ENCODE measurements at places on chromosomes 12 and 14. TPM values are rescaled to one million over a fixed set of nuclear protein-coding genes. Genes with fewer than 3 reads are reported as not detected.

- DNase-seq, result no peak
These were observed 60.6 kb upstream of the NOS1 start for GRCh38 chr12:117421987-117422386.

DNA sequence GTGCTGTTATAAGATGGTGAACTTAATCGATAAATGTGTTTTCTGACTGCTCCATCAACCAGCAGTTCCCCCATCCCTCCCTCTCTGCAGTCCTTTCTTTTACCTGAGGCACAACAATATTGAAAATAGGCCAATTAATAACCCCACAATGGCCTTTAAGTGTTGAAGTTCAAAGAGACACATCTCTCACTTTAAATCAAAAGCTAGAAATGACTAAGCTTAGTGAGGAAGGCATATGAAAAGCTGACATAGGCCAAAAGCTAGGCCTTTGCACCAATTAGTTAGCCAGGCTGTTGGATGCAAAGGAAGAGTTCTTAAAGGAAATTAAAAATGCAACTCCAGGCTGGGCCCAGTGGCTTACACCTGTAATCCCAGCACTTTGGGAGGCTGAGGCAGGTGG lies 43.7 kb downstream of the SAV1 start:
- DNase-seq, result no peak

DNA sequence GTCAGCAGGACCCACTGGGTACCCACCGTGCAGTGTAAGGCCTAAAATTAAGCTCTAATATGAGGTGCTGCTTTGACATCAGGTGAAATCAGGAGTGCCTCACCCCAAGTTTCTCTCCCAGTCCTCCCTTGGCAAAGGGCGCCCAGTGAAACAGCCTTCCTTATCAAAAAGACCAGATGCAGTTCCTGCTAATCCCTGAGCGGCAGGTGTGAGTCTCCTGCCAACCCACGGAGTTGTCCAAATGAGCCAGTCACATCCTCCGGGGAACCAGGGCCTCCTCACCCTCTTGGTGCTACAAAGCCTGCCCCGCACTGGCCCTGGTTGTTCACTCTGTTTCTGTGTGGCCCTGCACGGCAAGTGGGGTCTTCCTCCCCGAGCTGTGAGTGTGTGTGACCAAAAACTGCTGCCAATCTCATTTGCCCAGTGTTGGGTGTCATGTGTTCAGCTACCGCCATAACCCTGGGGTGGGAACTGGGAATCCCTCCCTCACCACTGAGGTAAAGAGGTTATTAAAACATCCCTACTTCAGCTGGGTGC lies 20.2 kb upstream of the P2RX4 start:
- DNase-seq, result no peak

GRCh38 chr12:1130571-1130970 lies 139.5 kb downstream of the ERC1 start:
- no peak for DNase-seq

DNA sequence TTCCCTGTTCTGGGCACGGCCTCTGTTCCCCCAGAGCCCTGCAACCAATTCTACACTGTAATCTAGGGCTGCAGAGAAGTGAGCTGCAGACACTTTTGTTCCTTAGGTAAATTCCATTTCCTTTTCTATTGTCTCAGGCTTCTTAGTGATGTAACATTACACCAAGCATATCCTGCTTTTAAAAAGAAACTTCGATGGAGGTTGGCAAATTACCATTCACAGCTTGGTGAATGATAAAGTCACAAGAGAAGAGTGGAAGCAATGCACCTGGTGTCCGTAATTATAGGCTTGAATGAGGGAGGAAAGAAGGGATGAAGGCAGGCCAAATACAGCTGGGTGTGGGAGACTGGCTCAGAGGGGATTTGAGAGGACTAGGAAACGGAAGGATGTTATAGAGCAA lies 68.6 kb downstream of the PPM1A start:
- DNase-seq, result no peak

GRCh38 chr14:65075628-65076325 lies 26.5 kb downstream of the MAX start:
- DNase-seq, result no peak

DNA sequence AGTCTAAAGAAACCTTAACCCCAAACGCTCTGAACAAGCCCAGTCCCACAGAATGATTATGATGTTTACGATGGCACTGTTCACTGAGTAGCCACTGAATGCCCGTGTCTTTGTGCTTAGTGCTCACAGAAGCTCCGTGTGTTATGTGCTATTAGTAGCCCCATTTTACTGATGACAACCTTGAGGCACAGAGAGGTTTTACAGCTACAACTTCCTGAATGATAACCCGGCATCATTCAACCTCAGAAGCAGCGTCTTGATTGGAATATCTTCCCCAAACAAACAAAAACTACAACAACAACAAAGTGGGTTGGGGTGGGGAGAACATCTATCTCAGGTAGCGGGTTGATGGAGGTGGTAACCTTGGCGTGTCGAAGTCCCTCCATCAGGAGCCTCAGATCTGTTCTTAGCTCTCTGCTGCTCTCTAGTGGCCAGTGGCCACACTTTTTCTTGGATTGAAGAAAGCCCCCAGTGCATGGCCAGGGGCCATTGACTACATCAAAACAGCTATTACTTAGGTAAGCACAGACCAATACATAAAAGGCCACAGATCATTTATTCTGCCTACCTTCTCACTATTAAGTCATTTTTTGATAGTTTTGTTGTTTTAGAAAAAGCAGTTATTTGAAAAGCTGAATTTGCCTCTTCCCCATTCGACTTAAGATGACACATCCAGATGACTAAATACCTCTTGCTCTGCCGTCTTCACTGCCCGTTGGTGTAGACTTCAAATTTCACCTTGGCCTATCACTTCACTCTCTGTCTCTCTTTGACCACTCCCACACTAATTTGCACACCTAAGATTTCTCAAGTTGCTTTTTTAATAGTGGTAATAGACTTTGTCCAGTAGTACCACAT lies 376.9 kb downstream of the GALC start:
- peak; percentile 68 for DNase-seq

DNA sequence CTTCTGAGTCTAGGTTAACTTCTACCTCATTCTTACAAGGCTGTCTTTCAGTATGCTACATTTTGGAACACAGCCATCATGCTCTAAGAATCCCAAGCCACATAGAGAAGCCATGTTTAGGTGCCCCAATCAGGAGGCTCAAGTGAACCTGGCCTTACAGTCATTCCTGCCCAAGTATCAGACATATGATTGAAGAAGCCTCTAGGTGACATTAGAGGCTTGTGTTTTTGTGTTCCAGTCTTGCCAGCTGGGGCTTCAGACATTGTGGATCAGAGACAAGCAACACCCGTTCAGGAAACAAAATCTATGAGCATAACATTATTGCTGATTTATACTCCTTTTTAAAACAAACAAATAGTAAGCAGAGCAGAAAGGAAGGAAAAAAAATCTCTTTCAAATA lies 8.1 kb upstream of the SLC16A7 start:
- no peak for DNase-seq

- DNase-seq, result peak; percentile 37
These were observed 150.2 kb upstream of the CLEC14A start for GRCh38 chr14:38405851-38406635.

GRCh38 chr12:118821386-118821925 lies 159.9 kb upstream of the SRRM4 start:
- no peak for DNase-seq

DNA sequence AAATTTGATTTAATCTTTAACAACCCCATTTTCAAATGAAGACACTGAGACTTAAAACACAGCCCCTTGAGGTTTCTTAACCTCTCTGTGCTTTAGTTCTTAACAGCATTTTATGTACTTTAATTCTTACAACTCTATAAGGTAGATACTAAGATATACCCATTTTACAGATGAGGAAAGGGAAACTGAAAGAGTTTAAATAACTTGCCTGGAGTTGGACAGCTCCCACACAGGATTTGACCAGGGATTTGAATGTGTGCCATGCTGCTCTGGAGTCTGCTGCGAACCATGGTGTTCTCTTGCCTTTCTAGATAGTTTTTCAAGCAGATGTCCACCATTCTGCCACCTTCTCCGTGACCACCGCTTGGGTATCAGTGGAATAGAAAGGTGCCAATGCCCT lies 28.2 kb downstream of the RNFT2 start:
- DNase-seq, result no peak

DNA sequence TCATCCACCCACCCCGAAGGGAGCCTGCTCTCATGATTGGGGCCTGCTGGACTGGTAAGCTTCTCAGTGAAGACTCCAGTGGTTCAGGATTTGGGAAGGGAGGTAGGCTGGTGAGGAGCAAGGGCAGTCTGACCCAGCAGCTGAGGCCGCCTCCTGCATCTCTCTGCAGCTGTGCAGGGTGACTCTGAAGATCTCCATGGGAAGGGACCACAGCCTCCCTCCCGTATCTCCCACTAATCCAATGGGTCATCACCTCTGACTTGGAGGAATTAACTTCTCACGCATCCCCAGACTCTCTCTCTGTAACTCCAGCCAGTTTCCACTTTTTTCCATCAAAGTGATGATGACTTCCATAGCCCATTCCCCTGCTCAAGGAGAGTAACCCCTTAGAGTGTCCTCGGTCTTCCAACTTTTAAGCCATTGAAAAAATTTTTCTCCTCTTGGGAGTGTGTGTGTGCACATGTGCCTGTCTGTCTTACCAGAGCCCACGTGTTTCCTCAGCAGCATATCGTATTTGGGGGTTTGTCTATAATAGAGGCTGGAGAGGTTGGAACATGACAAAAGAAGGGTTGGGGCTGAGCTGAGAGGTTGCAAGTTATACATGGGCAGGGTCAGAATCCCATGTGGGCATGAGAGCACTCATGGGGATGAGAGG lies 11.3 kb downstream of the CLSTN3 start:
- DNase-seq, result no peak

DNA sequence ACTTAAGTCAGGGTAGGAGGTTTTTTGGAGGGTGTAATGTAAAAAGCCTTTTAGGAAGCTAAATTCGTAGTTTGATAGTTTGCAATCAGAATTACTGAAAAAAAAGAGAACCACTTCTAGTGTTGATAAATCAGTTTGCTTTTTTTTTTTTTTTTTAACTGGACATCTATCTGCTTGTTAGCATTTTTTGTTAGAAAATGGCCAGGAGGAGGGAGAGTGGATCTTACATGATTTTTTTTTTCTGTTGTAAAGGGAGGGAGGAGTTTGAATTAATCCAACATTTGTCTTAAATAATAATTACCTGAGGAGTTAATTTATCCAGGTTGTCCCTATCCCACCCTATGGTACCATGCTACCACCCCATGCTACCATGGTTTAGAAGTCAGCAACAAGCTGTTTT lies 1.2 kb downstream of the FBXO34 start:
- no peak for DNase-seq

GRCh38 chr12:124328116-124328515 lies 33.2 kb downstream of the RFLNA start:
- no peak for DNase-seq

DNA sequence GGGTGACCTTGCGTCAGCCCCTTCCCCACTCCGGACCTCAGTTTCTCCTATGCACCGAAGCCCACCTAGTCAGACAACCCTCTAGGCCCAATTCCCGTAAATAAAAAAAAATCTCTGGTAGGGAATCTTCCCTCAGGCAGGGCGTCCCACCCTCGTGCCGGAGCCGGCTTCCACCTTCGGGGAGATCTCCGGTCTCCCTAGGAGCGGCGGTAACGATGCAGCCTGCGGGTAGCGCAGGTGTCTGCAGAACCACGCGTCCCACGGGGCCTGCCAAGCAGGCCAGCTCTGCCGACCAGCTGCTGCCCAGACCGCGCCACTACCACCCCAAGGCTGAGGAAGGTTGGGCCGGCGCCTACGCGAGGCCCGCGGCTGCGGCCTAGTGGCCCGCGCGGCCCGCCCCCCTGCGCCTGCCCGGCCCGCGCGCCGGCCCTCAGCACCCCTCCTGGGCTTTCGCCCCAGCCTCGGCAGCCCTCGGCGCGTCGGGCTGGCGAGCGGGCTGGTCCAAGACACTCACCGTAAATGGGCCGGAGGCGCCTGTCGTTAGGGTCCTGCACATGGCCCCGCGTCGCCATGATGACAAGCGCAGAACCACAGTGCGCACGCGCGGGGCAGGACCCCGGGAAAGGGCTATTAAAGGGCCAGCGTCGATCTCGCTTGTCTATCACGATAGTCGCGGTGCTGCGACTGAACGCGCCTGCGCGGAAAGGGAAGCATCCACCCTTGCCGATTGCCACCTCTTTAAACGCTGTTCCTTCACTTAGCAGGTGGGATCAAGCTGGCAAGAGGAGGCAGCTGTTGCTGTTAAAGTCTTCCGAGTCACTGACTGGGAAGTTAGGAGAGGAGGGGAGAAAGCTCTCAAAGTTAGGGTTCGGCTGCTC lies at the start of gene NAA25:
Gene NAA25, minus strand, starts transcription at position 582 of the 878 bp plus-strand sequence. Its CDS starts 10 bp downstream, at position 572.
- peak; percentile 90 for DNase-seq

DNA sequence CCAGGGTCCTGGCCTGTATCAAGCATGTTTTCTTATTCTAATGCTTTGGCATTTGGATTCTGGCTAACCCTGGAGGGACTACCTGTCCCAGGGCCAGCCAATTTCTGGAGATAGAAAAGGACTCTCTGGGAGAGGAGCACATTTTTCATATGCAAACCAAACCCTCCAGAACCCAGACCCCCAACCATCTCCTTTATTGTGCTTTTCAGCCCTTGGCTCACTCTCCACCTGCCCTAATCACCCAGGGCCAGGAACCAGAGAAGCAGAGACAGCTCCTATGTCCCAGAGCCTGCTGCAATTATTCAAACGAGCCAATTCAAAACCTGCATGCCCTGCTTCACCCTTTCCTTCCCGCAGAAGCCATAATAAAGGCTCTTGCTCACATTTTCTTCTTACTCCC lies 23.8 kb downstream of the HSPB8 start:
- DNase-seq, result no peak

DNA sequence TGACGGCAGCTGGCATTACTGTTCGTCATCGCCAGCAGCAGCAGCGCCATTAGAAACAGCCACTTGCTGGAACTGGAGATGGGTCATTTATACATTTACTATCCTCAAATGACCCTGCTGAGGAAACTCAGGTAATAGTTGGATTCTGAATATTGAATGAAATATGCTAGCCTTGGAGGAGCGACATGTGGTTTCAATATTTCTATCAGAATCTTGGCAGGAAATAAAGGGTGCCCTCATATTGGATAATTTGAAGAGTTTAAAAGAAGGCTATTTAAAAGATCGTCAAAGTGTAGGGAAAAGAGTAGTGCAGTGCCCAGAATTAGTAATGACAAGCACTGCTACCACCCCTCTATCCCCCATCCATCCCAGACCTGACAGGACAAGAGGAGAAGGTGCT lies 109.6 kb upstream of the CPM start:
- DNase-seq, result no peak

GRCh38 chr12:1605129-1606020 lies 11.0 kb upstream of the FBXL14 start:
- peak; percentile 87 for DNase-seq

The C12orf54 gene
- polyA plus RNA-seq, result 0.61 TPM

The ANKRD33 gene
- 0.73 TPM for polyA plus RNA-seq

The GPR137C gene
- polyA plus RNA-seq, result 6.2 TPM

The OLR1 gene
- 1.4 TPM for polyA plus RNA-seq

The GZMB gene
- not detected for polyA plus RNA-seq

The CLEC6A gene
- polyA plus RNA-seq, result 0.07 TPM

The RPGRIP1 gene
- 0.90 TPM for polyA plus RNA-seq

The MYO1A gene
- 0.14 TPM for polyA plus RNA-seq

The DAO gene
- 0.60 TPM for polyA plus RNA-seq

The PPM1A gene
- polyA plus RNA-seq, result 71.3 TPM

The CS gene
- polyA plus RNA-seq, result 202 TPM

The STON2 gene
- polyA plus RNA-seq, result 54.3 TPM

The MYF6 gene
- 0.20 TPM for polyA plus RNA-seq

The DDIT3 gene
- polyA plus RNA-seq, result 27.5 TPM
